GM23248 (cell line): ENCODE measurements at places on chromosomes 2 and 18.

DNA sequence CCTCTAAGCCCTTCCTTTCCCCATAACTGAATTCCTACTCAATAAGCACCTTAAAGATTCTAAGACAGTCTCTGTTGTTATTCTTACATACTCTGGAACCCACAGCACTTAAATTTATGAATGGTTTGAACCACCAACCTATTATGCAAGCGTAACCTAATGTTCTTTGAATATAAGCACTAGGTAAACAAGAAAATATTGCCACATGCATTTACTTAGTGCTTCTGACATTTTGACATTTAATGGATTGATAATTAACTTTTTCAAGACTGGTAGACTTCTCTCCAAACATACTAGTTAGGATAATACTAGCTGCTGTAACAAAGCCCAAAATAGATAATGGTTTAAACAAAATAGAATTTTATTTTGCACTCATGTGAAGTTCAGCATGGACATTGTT is 164.8 kb downstream of the ARHGAP15 start:
- no peak for DNase-seq

- no peak for DNase-seq
These were observed 308.9 kb upstream of the CCDC68 start for GRCh38 chr18:55268151-55268601.

DNA sequence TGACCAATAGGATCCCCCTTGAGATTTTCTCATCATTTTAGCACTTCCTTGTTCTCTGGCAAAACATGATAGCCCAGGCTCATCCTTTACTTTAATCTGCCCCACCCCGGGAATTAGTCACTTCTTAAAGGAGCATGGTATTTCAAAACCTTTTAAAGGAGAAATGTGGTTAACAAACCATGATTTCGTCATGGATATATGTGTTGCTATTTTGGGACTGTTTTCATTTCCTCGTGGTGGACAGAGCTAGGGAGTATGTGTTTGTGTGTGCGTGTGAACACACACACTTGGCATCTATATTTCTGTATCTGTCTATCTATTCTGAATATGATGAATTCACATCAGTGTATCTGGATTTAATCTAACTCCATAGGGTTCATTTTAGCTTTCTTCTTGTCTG is 128.1 kb downstream of the BIRC6 start:
- peak; percentile 97 for DNase-seq

DNA sequence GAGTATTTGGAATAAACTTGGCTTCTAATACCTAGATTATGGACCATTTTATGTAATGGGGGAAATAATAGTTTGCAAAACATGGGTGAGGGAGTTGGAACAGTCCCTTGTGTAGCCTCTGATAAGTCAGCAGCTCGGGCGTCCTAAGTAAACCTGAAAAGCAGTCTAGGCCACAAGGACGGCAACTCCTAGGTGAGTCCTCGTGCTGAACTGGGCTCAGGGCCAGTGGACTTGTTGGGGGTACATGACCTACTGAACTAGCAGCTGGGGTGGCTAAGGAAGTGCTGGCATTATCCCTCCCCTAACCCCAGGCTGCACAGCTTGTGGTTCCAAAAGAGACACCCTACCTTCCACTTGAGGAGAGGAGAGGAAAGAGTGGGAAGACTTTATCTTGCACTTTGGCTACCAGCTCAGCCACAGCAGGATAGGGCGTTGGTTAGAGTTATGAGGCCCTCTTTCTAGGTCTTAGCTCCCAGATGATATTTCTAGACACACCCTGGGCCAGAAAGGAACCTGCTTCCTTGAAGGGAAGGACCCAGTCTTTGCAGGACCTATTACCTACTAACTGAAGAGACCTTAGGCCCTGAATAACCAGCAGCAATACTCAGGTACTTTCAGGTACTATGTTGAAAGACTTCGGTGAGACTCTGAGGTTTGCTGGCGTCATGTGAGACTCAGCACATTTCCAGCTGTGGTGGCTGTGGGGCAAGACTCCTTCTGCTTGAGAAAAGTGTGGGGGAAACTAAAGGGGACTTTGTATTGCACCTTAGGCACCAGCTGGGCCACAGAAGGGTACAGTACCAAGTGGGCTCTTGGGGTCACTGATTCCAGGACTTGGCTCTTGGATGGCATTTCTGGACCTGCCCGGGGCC is 71.0 kb downstream of the AQP4 start:
- no peak for DNase-seq

DNA sequence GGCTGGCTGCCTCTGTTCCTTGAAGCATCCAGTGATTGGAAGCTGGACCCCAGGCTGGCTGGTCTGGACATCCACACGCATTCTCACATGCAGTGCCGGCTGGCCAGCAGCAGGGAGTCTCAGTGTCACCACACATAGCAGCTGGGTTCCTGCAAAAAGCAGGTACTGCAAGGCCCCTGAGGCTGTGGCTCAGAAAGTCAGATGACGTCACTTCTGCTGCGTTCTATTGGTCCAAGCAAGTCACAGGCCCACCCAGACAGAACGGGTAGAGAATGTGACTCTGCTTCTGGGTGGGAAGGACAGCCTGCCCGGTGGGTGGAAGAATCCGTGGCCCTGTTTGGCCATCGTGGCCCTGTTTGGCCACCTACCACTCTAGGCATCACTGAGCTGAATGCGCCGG is 51.3 kb upstream of the SPP2 start:
- DNase-seq, result no peak

GRCh38 chr2:62340994-62341484 is 145.1 kb downstream of the B3GNT2 start:
- DNase-seq, result peak; percentile 65

- DNase-seq, result no peak
These were observed 48.2 kb downstream of the LONRF2 start for GRCh38 chr2:100274076-100274475.

GRCh38 chr2:86673986-86674670 is 46.0 kb upstream of the RMND5A start:
- no peak for DNase-seq

DNA sequence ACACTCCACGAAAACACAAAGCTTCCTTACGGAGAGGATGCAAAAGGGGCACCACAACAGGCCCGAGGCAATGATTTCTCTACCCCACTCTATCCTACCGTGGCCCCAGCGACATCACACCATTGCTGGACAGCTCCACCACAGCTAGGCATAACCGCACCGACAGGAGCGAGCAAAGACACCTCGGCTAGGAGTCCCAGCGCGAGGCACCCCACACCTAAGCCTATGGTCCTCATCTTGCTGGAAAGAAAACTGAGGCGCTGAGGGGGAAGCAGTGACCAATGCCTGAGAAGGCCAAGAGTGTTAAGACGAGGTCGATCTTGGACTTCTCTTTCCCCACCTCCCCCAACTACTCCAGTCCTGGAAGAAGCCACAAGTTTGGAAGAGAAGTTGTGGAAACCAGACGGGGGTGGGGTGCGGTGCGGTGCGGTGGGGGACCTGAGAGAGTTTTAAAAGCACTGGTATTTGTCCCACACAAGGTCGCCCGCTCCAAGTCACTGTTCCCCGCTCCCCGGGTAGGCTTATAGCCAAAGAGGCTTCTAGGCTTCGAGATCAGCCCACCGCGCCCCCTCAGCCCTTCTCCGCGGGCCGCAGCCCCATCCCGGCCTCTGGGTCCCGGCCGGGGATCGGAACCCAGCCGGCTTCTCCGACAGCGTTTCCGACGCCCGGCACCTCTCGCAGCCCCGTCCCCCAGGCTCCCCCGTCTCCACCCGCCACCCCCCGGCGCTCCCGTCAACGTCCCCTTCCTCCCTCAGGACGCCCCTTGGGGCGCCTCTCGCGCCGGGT is 766 bp downstream of the PDE6D start:
- peak; percentile 63 for DNase-seq

- DNase-seq, result no peak
These were observed 277.6 kb downstream of the ZNF804A start for GRCh38 chr2:184875911-184876310.

DNA sequence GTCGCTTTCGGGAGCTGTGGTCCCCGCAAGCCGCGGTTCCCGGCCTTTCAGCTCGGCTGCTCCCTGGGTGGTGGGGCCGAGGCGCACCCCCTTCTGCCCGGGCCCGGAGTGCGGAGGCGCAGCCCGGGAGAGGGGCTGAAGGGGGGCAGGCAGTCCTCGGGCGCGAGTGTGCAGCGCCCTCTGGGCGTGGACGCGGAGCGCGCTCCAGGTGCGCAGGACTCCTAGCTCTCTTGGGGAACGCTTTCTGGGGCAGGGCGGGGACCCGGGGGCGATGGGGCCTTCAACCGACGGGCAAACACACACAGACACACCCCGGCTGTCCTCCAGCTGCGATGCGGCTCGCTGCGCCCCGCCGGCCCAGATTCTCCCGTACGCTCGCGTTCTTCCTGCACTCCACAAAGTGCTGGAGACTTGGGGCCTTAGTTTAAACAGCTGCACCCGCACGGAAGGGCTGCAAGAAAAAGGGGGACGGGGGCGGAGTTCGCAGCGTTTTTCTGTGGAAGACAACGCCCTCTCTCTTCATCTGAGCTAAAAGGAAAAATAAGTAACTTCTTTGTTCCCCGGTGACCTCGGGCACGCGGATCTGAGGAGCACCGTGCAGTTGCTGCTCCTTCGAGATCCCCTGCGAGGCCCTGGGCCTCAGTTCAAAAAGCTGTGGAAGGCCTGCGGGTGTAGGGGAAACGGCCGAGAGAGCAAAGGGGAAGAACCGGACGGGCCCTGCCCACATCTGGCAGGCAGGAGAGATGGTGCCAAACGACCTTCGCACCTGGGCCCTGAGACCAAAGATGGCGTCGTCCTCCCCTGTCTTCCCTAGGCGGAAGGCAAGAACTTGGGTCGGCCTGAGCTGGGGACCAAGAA is 593 bp upstream of the SDC1 start:
- peak; percentile 64 for DNase-seq

GRCh38 chr2:7952046-7952745 is 729.7 kb upstream of the ID2 start:
- DNase-seq, result no peak

GRCh38 chr2:37779611-37780386 is 108.4 kb upstream of the CDC42EP3 start:
- no peak for DNase-seq
